Thoracic aorta (tissue), 2 donors: ENCODE measurements at places on chromosomes 13 and 19.

GRCh38 chr13:77599351-77599750 lies 63.8 kb downstream of the SCEL start:
- no peak for DNase-seq

DNA sequence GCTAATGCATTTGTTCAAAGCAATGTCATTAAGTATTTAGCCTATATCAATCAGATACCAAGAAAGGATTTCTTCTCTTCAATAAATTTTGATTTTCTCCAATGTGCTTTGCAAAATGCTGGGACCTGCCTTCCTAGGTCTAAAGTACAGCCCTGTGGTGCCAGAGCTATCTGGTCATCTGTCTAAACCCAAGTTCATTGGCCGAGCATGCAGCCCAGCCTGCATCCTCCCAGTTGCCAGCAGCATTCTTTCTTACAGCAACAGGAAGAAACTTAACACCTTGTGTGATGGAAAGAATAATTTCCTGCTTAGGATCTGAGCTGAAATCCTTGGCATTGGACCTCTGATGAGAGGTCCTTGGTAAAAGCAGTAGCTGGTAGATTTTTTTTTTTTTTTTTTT lies 310.0 kb downstream of the RBM26 start:
- no peak for DNase-seq

GRCh38 chr13:90365130-90365529 lies 982.4 kb upstream of the MIR17HG start:
- DNase-seq = no peak

GRCh38 chr19:873561-874041 lies 14.1 kb downstream of the CFD start:
- no peak for DNase-seq

- no peak for DNase-seq
Observed at GRCh38 chr19:40805258-40805868, 6.4 kb downstream of the EGLN2 start.

GRCh38 chr13:73223372-73223781 lies 164.6 kb downstream of the KLF5 start:
- DNase-seq = no peak

- no peak for DNase-seq
Observed at GRCh38 chr19:33788676-33789075, 8.0 kb upstream of the KCTD15 start.

DNA sequence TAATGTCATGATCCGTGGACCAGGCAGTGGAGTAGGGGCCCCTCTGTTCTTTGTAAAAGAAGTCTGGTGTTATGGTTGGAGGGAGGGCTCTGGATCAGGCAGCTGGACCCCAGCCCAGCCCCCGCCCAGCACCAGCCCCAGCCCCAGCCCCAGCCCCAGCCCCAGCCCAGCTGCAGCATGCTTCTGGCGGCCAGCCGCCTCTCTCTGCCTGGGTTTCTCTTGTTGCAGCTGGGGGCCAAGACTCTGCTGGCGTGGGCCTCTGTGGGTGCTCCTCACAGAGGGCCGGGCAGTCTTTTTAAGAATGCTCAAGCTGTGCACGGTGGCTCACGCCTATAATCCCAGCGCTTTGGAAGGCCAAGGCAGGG lies 17.9 kb downstream of the DOT1L start:
- no peak for DNase-seq

- DNase-seq = no peak
Observed at GRCh38 chr19:15297416-15298224, 34.7 kb downstream of the BRD4 start.

GRCh38 chr19:43688059-43688701 lies 18.2 kb upstream of the PLAUR start:
- DNase-seq = no peak

DNA sequence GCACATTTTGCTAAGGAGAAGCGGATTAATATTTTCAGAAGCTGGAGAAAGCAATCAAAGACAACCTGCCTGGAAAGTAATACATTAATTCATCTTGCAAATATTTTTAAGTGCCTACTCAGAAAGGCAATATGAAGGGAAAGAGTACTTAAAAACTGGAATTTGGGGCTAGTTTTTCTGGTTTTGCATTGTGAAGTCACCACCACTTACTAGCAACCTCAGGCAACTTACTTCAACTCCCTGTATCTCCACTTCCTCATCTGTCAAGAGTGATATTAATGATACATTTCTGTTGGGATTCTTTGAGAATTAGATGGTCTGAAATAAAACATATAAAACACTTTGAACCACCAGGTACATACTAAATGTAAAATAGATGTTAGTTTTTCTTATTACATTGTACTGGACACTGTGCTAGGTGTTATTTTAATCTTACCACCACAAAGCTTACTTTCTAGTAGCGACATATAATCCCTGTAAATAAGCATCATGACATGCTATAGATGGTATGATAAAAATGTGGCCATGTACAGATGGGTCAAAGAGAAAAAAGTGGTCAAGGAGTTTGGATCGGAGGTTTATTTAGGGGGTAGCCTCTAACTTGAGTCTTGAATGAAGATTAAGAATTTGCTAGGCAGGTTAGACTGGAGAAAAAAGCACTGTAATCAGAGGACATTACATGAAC lies 101.2 kb downstream of the SPRY2 start:
- no peak for DNase-seq

GRCh38 chr19:3100331-3100730 lies 6.2 kb downstream of the GNA11 start:
- no peak for DNase-seq

- no peak for DNase-seq
Observed at GRCh38 chr13:33927315-33927714, 109.4 kb downstream of the RFC3 start.

DNA sequence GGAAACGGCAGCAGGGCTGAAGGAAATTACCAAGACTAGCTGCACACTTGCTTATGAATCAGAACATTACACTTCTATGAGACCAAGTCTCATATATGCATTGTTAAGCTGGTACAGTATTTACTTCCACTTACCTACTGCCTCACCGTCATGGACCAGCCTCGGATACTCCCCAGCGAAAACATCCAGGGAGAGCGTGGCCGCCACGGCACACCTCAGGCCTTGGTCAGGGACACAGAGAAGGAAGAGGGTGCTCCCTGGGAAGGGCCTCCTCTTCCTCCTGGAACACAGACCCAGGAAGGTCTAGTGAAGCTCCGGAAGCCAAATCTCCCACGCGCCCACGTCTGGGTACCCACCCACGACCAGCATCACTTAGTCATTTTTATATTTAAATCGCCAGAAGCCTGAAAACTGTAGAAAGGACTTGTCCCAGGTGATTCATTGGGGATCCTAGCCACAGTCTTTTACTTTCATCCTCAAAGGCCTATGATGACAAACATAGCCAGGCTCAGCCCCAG lies 24.4 kb upstream of the MTIF3 start:
- no peak for DNase-seq

DNA sequence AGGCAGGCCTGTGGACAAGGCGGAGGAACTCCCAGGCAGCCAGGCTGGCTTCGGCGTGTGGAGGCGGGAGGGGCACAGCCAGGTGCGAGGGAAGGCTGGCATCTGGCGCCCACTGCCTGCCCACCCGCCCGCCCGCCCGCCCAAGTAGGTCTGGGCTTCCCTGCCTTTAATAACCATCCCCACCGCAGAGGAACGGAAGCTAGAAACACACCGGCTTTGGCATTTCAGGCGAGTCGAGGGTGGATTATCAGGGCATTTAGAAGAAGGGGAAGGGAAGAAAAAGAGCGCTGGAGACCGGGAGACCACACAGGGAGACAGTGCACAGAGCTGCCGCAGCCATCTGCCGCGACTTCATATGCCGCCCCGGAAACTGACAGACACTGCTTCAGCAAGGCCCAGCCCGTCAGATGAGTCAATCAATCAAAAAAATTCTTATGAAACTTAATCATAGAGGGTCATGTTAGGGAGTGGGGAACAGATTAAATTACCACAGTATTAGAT lies 199.7 kb downstream of the TSHZ3 start:
- DNase-seq = no peak

GRCh38 chr13:50033725-50034124 lies 18.5 kb downstream of the KCNRG start:
- no peak for DNase-seq

DNA sequence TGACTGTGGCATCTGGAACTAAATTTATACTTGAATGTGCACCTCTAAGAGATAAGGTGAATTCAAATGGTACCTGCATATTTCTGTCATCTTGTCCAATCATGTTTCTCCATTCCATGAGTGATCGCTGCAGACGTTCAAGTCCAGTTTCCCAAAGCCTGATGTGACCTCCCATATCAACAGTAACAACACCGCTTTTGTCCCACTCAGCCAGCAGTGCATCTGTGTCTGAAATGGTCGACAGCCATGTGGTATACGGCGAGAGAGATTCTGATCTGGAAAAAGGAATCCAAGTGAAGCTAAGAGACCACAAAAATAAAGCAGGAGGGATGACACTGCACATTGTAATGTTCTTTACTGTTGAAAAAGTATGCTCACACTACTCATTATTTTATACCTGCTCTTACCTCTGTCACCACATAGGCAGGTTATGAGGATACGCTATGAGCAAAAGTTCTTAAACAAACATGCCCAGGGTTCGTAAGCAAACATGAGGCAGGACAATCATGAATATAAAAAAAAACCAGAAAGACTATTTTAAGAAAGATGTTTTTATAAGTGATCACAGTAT lies 213.6 kb downstream of the RGCC start:
- DNase-seq = no peak
